Right ventricle myocardium inferior (tissue), 1 donor: ENCODE measurements at places on chromosomes 7 and 10. TPM values are rescaled to one million over a fixed set of nuclear protein-coding genes. Genes with fewer than 3 reads are reported as not detected.

DNA sequence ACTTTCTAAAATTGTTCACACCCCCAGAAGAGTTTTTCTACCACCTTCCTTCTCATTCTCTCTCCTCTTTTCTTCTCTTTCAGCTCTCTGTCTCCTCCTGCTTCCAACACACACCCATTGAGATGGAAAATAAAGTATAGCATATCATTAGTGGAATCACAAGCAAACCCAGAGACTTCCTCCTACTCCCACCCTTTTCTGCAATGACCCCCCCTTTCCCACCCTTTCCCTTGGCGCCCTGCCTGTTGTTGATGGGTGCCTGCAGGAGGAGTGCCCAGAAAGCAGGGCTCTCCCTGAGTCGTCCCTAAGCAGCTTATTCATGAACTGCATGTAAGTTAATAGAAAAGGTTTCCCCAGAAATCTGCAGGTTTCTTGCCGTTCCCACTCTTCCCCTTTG, 300.0 kb downstream of the PLXNA4 start:
- DNase-seq = no peak

- no peak for DNase-seq
Observed at GRCh38 chr7:34019301-34019790, 114.0 kb downstream of the BMPER start.

DNA sequence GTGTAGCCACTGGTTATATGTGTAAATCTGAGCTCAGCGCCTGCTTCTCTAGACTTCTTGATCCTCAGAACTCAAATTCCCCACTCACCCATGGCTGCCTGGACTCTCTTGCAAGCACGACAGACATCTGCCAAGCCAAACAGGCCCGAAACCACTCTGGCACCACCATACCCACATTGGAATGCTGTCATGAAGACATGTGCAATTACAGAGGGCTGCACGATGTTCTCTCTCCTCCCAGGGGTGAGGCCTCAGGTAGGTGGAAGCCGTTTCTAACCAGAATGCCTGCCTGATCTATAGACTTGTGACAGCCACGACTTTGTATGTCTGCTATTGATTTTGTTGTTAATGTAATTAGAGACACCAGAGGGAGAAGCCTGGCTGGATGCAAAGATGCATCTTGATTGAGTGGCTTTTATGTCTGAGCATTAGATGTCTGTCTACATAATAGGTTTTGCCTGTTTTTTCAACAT, 4.0 kb downstream of the BAMBI start:
- no peak for DNase-seq

The SLC13A1 gene
- not detected for total RNA-seq

- DNase-seq = no peak
Observed at GRCh38 chr10:74600170-74600569, 226.2 kb upstream of the KAT6B start.

The PDZD7 gene
- 0.22 TPM for total RNA-seq

The GPR26 gene
- not detected for total RNA-seq

DNA sequence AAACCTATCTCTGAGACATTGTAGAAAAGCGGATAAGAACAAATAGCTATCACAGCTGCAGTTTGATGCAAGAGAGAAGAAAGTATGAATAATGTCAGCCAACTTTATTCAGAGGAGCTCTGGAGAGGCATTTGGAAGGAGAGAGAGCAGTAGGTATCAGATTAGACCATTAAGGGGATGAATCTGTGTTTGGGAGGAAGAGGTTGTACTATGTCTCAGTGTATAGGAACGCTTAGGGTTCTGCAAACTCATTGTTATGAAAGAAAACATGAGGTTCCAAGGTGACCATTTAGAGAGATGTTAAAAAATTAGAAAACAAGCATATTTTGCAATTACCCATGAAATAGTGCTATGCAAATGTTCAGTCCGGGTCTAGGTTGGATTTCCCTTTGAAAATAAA, 207.5 kb upstream of the GNAI1 start:
- no peak for DNase-seq

GRCh38 chr7:122212754-122213153, 68.7 kb upstream of the AASS start:
- DNase-seq = no peak

DNA sequence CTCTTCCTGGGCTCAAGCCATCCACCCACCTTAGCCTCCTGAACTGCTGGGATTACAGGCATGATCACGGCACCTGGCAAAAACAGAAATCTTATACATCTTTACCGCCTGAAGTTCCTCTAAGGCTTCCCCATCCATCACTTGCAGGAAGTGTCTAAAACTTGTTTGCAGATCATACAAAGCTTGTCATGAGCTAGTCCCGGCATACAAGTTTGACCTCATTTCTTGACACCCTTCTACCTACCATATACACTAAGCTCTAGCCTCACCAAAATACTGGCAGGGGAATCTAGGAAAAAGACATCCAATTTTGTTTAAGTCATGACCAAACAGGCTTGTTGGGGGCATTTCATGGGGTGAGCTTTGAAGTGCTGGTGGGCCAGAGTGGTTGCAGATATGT, 14.5 kb downstream of the DNMBP start:
- no peak for DNase-seq

The PDK4 gene
- 431 TPM for total RNA-seq

DNA sequence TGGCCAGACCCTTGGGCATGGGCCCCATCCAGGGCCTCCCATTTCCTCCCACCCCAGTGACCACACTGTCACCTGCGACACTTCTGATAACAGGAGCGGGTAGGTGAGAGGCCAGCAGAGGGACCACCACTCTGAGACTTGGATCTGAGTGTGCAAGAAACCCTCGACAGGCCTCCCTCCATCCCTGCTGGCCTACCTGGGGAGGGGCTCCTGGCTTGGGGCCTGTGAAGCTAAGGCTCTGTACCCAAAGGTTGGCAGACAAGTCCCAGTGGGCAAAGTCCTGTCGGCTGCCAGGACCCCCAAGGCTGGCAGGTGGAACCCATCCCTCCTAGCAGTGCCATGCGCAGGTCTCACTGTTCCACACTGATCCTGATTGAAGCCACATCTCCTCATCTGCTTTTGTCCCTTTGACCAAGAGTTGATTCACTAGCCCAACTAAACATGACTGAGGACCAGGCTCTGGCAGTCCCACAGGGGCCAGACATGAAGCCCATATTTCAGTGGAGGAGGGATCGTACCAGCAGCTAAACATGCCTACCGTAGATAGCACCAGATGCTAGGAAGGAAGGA, 1.2 kb upstream of the PGAM2 start:
- no peak for DNase-seq

GRCh38 chr10:5488272-5489161, 10.9 kb downstream of the CALML5 start:
- no peak for DNase-seq

- DNase-seq = no peak
Observed at GRCh38 chr7:35555934-35556333, 139.0 kb downstream of the HERPUD2 start.

DNA sequence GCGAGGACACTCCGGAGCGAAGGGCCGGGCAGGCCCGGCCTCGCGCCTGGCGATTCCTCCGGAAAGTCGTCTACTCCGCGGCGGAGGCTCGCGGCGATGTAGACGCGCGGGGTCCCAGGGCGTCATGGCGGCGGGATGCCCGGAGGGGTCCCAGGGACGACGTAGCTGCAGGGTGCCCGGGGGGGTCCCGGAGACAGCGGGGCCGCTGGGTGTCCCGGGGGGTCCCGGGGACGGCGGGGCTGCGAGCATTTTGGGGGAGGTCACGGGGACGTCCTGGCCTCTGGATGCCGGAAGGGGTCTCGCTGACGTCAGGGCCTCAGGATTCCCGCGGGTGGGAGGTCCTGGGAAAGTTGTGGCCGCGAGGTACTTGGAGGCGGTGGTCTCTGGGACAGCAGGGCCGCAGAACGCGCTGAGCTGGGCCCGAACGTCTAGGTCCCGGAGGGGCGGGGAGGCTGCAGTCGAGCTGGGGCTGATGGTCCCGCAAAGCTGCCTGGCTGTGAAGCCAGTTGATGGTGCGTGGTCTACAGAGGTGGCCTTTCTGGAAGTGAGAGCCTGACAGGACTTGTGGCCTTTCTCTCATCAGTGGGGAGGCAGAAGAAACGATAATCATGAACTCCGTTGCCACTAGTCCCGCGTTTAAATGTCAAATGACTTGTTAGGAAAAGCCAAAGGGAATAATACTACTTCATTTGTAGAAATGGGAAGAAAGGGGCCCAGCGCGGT, 637 bp downstream of the HSPA14 start:
- peak; percentile 69 for DNase-seq

The OPN1SW gene
- total RNA-seq = not detected

The FAM24B gene
- total RNA-seq = 1.0 TPM

DNA sequence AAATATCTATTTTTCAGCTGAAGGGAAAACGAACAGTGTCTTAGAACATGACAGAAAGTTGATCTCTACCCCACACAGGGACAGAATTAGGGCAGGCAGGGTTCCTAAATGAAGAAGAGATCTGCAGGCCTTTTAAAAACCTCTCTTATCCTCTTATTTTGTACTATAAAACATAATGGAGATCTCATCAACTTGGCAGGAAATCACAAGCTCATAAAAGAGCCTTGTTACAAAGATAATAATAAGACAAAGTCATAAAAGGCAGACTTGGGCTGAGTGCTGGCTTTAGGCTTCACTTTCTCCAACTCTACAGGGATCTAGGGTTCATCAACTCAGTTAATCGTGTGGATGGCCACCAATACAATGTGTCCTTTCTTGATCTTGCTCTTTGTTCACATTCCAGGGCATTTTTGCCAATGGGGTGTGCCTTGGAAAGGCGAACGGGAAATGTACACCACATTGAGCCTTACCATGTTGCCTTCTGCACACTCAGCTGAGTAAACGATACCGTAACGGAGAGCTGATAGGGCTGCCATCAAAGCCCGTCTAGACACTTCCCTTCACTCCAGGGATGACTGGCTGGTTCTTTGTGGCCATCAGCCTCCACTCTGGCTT, 7.1 kb upstream of the TEX36 start:
- no peak for DNase-seq

DNA sequence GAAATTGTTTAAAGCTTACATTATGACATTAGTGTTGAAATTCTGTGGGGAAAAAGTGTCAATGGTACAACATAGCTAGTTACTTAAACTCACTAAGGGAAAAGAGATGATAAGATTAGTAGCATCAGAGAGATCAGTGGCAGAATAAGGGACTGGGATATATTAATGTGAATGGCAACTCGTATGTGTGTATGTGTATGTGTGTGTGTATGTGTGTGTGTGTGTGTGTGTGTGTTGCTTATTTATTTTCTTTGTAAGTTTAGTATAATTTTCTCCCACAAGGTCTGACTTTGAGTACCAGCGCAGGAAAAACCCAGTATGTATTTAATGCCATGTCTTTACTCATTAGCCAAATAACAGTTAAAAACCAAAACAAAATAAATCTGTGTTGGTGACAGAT, 256.1 kb downstream of the ARHGAP21 start:
- no peak for DNase-seq

GRCh38 chr10:124732931-124733570, 11.1 kb downstream of the FAM53B start:
- DNase-seq = no peak

The PANK1 gene
- 19.0 TPM for total RNA-seq

DNA sequence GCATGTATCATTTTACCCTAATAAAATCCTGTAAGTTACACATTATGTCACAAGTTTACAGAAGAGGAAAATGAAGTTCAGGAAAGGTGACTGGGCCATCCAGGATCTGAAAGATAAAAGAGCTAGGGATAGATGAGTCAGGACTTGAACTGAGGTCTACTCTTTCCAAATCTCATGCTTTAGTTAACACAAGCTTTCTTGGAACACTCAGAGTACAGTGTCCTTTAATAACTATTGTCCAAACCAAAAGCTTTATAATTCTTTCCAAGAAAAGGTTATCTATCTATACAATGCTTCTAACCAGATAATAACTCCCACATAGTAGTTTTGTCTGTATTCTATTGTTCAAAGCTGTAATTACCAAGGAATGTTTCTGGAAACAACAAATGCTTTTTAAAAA, 164.6 kb downstream of the LRRN3 start:
- DNase-seq = no peak

The C7orf57 gene
- not detected for total RNA-seq
